ENCODE measurements at places on chromosomes 16 and 17.

- no peak for DNase-seq
Measured at GRCh38 chr17:57876866-57877237, 27.0 kb upstream of the MRPS23 start.

- no peak for DNase-seq
Measured at GRCh38 chr17:11130367-11130766, 110.6 kb upstream of the SHISA6 start.

DNA sequence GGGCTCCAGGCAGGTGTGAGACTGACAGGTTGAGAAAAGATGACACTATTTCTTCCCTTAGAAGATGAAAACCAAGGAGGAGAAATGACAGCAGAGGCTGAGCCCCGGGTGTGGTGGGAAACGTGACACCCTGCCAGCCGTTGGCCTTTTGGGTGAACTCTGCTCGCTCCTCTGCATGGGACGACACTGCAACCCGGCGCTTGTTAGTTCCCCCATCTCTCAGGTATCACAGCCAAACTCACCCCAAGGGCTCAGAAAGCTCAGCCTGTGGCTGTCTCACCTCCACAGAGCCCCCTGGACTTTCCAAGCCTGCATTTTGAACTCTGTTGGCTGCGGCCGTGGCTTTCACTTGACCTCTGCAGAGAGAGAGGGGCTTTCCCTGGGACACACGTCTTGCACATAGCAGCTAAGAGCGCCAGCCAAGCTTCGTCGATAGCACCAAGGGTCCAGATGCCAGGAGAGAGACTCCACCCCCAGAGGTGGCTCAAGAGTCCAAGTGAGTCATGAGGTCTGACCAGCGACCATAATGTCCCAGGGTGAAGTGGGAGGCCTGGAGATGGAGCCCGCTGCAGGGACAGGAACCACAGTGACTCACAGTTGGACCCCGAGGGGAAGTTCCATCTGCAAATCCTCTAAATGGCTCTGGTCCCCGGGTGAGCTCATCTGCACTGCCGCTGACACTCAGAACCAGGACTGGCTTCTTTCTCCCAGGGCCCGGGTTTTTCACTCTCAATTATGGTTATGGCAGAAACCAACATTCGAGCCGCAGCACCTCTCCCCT is 301.9 kb downstream of the SOX9 start:
- no peak for DNase-seq

DNA sequence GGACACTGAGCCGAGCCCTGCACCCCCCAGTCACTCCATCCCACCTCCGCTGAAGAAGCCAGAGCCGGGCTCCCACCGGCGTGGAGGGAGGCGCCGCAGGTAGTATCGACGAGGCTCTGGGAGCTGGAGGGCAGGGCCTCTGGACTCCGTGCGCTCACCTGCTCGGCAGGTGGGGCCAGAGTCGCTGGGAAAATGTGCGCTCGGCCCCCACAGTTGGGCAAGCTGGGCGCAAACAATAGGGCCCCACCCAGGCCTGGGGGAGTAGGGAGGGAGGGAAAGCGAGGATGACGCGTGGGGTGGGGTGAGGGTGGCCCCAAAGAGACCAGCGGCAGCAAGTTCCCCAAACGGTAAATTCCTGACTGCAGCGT is 668 bp downstream of the JUP start:
- no peak for DNase-seq

DNA sequence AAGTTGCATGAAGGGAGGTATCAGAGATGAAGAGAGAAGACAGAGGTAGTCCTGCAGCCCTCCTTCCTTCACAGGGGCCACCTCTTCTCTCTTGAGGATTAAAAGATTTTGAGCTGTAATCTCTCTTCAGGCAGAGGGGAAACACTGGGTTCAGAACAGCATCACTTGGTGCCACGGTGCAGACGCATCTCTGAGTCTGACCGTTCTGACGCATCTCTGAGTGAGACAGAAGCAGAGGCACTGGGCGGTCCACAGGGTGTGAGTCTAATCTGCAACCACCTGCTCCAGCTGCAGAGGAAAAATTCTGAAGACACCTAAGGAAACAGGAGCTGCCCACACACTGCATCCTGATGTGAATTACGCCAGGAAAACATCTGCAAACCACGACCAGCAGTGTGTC is 5.3 kb upstream of the KRT37 start:
- DNase-seq: no peak

DNA sequence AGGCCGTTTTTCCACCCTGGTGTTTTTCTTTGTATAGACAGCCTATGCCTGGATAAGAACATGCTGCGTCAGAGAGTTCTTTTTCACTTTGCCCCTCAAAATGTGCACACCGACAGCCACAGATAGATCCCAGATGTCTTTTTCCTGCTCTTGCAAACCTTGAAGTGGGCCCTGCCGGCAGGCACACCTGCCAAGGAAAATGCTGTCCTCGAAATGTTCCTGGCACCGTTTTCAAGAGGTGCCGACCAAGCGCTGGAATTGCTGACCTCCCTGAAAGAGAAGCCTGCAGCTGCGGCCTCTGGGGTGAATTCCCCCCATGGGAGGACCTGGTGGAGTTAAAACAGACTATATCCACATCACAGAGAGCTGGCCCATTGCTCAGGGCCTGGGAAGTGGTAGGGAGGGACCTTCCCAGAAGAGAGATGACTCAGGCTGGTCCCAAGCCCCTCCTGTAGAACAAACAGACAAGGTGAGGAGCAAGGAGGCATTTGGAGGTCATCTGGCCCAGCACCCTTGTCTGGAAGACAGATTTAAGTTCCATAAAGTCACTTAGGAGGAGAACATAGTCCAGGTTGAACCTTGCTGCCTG is 668.1 kb downstream of the MAF start:
- DNase-seq: no peak

- no peak for DNase-seq
Measured at GRCh38 chr16:79740252-79740651, 139.7 kb upstream of the MAF start.

GRCh38 chr16:85821390-85822135 is 22.1 kb downstream of the COX4I1 start:
- DNase-seq: peak; percentile 66

DNA sequence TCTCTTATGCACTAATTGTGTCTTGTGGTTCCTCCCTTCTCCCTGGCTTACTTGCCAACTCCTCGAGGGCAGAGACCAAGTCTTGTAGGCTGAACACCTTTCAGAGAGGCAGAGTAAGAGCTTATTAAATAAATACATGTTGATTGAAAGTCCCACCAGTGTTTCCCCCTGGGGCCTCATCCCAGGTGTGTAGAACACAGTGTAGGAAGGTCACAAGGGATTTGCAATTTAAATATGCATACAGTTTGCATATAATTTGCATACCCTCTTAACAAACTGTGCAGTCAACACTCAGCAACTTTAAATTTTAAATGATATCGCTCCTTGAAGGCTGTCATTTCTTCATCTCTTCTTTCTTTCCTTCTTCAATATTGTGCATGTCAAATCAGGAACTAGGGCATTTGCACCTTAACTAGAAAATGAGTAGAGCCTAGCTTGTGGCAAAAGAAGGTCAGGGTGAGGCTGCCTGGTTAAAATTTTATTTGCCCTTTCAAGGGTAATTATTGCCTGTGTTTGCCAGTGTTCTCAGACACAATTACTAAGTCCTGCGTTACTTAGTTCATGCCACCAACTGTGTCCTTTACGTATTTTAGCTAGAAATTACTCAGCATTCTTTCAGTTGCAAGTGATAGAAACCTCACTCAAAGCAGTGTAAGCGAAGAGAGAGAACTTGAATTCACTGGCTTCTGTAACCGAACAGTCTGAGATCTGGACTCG is 465.7 kb downstream of the HAPSTR1 start:
- no peak for DNase-seq

DNA sequence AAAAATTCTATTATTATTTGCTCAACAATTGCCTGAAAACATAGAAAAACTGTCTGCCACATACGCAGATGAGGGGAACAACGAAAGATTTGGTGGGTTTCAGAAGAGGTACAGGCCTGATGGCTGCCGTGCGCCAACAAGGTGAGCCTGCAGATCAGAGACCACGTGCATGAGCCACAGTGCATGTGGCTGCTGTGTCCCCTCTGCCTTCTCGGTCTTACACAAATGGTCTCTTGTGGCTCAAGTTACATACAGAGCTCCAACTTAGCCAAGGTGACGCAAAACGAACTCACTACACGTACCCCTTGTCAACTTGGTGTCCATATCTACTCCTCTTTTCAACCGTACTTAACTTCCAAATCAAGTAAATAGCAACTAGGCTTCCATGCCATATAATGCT is 82.3 kb downstream of the ADCY9 start:
- no peak for DNase-seq

DNA sequence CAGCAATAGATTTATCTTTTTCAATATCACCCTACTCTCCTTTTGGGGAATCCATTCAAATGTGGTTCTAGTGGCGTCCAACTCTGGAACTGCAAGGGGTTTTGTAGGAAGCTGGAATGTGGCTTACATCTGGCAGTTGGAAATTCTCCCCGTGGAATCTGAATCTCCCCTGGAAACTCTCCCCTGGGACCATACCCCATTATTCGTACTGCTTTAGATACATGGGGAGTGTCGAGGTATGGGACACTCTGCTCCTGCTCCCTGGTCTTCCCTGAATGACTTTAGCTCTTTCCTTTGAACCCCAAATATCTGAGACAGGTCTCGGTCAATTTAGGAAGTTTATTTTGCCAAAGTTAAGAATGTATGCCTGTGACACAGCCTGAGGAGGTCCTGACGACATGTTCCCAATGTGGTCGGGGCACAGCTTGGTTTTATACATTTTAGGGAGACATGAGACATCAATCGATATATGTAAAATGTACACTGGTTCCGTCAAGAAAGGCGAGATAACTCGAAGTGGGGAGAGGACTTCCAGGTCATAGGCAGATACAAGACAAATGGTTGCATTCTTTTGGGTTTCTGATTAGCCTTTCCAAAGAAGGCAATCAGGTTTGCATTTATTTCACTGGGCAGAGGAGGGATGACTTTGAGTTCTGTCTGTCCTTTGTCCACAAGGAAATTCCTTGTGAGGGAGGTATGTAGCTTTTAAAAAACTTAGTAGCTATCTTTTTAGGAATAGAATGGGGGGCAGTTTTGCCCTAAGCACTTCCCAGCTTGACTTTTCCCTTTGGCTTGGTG is 89.1 kb upstream of the CORO6 start:
- no peak for DNase-seq

- DNase-seq: no peak
Measured at GRCh38 chr16:14109077-14109775, 38.1 kb downstream of the MRTFB start.

- DNase-seq: no peak
Measured at GRCh38 chr16:51147776-51148677, 3.0 kb downstream of the SALL1 start.

GRCh38 chr17:47949946-47950345 is 7.7 kb downstream of the PRR15L start:
- DNase-seq: no peak

- DNase-seq: no peak
Measured at GRCh38 chr16:371515-372301, 1.4 kb upstream of the MRPL28 start.

DNA sequence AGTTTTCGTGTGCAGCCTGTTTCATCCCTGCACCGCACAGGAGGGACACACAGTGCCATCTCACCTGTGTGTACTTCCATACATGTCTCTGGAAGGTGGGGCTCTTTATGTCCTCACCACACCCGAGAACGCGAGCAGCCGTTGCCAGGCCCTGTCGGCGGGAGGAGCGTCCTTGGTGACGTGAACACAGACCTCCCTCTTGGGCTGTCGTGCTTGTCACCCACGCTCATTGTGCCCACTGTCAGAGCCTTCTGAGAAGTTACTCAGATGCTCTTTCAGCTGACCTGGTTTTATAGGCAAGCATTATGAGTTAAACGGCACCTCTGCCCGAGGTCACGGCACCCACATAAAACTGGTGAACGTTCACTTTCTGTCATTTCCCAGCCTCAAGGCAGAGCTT is 40.2 kb downstream of the ZNF750 start:
- DNase-seq: no peak

GRCh38 chr17:34703533-34703932 is 124.2 kb downstream of the TMEM132E start:
- no peak for DNase-seq

- no peak for DNase-seq
Measured at GRCh38 chr16:54373534-54374520, 87.2 kb upstream of the IRX3 start.

- no peak for DNase-seq
Measured at GRCh38 chr16:27781195-27781524, 231.2 kb downstream of the KATNIP start.

DNA sequence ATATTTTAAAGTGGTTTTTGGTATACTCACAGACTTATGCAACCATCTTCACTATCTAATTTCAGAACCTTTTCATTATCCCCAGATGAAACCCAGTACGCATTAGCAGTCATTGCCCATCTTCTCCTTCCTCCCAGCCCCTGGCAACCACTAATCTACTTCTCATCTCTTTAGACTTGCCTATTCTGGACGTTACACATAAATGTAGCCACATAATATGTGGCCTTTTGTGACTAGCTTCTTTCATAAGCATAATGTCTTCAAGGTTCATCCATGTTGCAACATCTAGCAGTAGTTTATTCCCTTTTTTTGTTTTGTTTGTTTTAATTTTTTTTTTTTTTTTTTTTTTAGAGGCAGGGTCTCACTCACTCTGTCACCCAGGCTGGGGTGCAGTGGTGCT is 28.5 kb upstream of the C17orf107 start:
- DNase-seq: no peak

GRCh38 chr17:9021992-9022572 is 772 bp downstream of the NTN1 start:
- no peak for DNase-seq

GRCh38 chr17:30234296-30234695 is 1.2 kb downstream of the SLC6A4 start:
- DNase-seq: no peak

GRCh38 chr16:48564544-48565444 is 45.2 kb downstream of the N4BP1 start:
- DNase-seq: no peak

GRCh38 chr17:66255527-66255971 is 26.3 kb upstream of the APOH start:
- no peak for DNase-seq

DNA sequence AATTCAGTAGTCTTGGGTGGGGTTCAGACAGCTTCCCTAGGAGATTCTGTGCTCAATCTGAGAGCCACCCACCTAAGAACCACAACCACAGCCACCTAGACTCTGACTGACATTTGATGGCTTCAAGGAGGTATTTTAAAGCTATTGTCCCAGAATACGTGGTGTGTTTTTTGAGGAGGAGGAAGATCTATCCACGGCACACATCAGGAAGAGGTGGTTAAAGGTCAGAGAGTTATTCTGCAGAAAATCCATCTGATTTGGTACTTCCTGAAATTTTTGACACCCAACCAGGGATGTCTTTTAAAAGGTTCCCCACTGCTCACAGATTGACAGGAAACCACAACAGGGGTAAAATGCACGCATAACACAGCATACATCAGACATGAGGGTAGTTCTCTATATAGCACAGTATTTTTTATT is 25.1 kb downstream of the SMARCE1 start:
- DNase-seq: no peak
